T-helper 2 cell (primary cell): ENCODE measurements at places on chromosomes 5 and 9.

GRCh38 chr5:68147659-68148058 lies 67.9 kb upstream of the PIK3R1 start:
- DNase-seq: no peak

DNA sequence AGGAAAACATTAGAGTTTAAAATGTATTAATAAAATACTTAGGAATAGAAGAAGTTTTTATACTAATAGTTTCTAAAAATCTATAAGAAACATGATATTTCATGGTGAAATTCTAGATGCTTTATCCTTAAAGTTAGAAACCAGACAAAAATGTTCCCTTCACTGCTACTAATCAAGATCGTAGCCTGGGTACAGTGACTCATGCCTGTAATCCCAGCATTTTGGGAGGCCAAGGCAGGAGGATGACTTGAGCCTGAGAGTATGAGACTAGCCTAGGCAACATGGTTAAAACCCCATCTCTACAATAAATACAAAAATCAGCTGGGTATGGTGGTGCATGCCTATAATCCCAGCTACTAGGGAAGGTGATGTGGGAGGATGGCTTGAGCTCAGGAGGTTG lies 30.4 kb upstream of the KLF9 start:
- DNase-seq: no peak

DNA sequence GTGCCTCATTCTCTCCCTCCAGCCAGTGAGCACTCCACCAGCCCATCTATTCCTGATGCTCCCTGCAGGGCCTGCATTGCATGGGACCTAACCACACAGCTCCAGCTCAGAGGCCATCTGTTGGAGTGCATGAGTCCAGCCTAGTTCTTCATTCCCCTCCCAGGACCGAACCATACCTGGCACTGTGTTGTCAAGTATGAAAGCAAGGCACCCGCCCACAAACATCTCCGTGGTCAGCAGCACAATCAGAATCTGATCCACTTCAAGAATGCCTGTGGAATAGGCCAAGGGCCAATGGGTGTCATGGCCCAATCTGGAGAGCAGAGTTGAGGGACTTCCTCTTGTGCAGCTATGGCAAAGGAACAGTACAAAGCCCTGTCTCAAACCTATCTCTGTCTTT lies 5.9 kb downstream of the SLC23A1 start:
- no peak for DNase-seq

- no peak for DNase-seq
Measured at GRCh38 chr5:142201471-142201887, 92.9 kb downstream of the NDFIP1 start.

- DNase-seq: no peak
Measured at GRCh38 chr9:126428534-126429175, 102.0 kb downstream of the MVB12B start.

DNA sequence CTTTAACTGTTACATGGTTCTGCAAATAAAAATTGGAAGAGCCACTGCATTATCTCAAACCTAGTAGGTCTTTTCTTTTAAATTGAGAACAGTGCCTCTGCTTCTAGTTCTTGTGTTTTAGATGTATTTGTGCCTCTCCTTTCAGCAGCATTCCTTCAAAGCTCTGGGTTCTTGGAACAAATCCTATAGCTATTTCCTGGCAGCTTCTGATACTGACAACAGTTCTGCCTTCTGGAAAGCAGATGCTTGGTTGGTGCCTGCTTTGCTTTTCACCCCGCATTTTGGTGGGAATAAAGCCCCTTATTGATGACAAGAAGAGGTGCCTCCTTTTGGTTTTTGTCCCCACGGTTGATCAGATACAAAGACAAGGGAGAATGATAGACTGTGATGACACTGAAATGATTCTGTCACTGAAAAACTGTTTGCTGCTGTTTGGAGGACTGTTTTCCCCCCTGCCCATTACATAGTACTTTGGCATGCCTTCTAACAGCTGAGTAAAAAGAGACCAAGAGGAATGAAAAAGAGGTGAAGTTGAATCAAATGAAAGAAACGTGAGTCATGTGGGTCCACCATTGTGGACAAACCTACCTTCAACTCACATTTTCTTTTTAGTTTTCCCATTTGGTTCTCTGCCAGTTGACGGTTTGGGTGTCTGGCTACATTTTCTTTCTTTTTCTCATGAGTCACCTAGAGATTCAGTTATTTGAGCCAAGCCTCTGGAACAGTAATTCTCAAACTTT lies 5.6 kb downstream of the PTCD2 start:
- DNase-seq: no peak

DNA sequence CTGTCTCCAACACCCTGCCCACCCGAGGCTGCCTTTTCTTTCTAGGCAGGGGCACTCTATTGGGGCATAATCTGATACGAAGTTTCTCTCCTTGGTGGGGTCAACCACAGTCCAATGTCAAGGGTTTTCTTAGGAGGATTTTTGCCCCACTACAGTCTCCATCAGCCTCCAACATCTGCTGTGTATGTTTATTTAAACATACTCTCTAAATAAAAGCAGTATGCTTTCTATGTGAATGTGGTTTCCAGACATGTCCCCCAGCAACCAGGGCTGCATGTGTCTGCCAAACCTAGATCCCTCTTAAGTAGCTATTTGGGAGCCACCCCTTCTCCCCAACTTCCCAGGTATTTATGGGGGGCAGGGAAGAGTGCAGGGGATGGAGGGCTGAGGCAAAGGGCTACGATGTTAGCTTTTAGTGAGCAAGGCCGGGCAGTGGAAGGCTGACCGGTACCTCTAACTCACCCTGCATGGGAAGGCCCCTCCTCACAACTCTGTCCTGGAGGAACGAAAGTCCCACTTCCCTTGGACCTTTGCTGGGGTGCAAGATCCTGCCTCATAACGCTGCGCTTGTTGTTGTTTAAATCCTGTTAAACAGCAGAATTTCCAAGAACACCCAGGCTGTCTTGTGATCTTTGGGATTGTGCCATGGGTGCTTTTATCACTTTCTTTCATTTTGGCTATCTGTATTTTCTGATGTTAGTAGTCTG lies 75.4 kb downstream of the NREP start:
- no peak for DNase-seq

DNA sequence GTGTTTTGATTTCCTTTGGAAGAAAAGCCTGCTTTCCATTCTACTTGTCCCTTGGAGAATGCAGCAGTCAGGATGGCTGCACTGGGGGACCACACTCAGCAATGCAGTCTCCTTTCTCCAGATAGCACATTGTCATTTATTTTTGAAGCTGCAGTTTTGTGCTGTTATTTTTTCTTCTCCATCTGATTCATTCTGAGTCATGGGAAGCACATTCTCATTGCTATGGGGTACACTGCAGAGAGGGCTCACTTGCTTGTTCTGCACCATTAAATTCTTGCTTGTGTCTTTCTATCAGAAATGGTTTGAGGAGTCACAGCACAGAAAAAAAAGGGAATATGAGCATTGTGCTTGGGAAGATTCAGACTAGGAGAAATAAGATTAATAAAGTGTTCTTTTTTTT lies 39.7 kb upstream of the POC5 start:
- no peak for DNase-seq

- DNase-seq: no peak
Measured at GRCh38 chr5:177374211-177374610, 10.0 kb upstream of the SLC34A1 start.

DNA sequence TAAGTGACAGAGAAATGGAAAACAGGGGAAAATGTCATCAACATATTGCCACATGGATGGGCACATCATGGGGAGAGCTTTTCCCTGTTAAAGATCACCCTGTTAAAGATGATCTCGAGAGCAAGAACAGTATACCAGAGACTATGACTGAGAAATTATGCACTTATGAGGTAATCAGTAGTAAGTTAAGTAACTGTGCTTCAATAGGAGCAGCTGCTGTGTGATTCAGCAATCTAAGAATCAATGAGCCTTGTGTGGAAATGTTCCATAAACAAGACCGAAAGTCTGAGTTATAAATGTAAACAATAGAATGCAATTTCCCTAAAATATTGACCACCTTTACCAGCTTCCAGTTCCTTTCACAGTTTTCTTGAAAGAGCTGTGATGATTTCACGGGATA lies 582.3 kb downstream of the CAAP1 start:
- DNase-seq: no peak
